ENCODE measurements at places on chromosomes 13 and 19. TPM values are rescaled to one million over a fixed set of nuclear protein-coding genes. Genes with fewer than 3 reads are reported as not detected.

GRCh38 chr13:62510906-62511655, 1095.4 kb upstream of the PCDH20 start:
- DNase-seq = no peak

- no peak for DNase-seq
Observed at GRCh38 chr13:44662515-44662914, 86.4 kb upstream of the TSC22D1 start.

- no peak for DNase-seq
Observed at GRCh38 chr19:7725791-7726190, 6.1 kb downstream of the CLEC4G start.

DNA sequence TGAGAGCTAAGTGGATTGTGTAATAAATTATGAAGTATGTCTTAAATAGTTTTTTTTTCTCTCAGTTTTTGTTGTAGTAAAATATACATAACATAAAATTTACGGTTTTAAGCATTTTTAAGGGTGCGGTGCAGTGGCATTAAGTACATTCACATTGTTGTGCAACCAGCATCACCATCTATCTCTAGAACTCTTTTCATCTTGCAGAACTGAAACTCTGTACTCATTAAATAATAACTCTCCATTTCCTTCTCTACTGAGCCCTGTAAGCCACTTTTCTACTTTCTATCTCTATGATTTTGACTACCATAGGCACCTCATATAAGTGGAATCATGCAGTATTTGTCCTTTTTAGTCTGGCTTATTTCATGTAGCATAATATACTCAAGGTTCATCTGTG, 87.1 kb downstream of the GJA3 start:
- DNase-seq = no peak

DNA sequence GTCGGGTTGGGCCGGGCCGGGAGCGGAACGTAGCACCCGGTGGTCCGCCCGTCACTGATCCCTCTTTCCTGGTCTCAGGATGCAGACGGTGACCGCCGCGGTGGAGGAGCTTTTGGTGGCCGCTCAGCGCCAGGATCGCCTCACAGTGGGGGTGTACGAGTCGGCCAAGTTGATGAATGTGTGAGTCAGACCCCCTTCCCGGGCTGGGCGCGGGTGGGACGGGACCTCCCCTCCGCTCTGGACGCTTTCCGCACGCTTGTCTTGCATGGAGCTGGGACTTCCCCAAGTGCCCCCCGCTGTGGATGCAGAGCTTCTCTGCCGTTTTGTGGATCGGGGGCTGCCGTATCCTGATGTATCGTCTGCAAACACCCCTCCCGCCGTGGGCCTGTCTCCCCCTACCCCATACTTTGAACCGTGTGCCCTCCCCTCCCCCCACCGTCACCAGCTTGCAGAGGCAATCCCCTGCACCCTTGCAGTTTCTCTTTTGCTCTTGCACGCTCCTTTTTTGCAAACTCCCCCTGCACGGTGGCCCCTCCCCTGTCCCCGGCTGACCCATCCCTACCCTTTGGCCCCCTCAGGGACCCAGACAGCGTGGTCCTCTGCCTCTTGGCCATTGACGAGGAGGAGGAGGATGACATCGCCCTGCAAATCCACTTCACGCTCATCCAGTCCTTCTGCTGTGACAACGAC, 669 bp downstream of the GADD45B start:
- DNase-seq = peak; percentile 90

- no peak for DNase-seq
Observed at GRCh38 chr19:54275951-54276350, 5.0 kb downstream of the LILRB2 start.

The CARD8 gene
- total RNA-seq = 109 TPM

DNA sequence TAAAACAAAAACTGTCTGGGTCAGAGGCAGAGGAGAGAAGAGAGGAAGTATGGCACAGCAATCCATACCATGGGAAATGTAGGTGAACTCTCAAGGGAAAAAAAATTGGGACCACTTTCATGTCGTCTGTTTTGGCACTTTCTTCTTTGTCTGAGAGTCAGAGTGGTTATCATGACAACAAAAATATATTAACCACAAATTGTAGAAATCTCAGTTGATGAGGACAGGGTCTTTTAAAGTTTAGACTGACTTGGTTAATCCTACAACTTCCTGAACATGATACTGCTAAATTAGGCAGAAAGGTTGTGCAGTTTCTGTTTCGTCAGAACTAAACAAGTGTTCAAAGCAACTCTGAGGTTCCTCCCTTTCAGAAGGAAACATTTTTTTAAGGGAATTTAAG, 15.2 kb downstream of the KLF5 start:
- no peak for DNase-seq

DNA sequence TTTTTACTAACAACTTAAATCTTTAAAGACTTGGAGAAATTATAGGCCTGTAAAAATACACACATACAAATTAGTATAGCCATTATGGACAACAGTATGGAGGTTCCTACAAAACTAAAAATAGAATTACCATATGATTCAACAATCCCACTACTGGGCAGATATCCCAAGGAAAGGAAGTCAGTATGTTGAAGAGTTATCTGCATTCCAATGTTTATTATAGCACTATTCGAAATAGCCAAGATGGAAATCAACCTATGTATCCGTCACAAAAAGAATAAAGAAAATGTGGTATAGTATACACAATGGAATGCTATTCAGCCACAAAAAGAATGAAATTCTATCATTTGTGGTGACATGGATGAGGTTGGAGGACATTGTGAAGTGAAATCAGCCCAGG, 37.2 kb downstream of the SLITRK1 start:
- DNase-seq = no peak

The NOSIP gene
- 75.6 TPM for total RNA-seq

DNA sequence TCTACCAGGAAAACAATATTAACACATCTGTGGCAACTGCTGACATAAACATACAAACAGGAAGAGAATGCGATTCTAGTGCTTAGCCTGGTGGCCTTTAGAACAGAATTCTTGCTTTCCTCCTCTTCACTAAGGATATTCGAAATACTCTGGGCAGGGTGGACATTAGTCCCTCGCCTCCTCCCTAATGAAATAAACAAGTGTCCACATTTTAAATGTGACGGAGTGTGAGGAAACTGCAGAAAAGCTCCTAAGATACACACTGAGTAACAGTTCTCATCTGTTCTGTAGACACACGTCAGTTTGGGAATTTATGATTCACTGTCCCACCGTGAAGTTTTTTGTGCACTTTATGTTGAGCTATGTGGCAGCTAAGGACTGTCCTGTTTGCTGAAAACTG, 639 bp downstream of the STARD13 start:
- DNase-seq = no peak

- peak; percentile 84 for DNase-seq
Observed at GRCh38 chr19:55486971-55487923, 989 bp upstream of the SSC5D start.

The RASIP1 gene
- 1.2 TPM for total RNA-seq

DNA sequence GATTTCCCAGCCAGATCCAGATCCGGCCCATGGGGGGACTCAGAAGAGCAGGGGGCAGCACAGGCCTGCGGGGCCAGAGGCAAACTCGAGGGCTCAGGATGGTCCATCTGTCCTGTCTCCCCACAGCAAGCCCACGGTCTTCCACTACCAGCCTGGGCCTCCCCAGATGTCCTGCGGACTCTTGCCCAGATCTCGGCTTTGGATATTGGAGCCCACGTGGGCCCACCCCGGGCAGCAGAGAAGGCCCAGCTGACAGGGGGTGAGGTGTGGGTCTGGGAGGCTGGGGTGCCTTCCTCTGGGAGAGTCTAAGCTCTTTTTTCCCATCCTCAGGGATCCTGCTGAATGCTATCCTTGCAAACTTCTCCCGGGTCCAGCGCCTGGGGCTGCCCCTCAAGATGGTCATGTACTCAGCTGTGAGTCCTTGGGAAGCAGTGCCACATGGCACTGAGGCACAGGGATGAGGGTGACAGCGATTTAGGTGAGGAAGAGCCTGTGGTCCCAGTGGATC, 3.4 kb downstream of the ACP4 start:
- DNase-seq = no peak
